ENCODE measurements at places on chromosomes 2 and 18.
A peak's percentile ranks its signal among the peaks of the same experiment; 100 is the strongest.

DNA sequence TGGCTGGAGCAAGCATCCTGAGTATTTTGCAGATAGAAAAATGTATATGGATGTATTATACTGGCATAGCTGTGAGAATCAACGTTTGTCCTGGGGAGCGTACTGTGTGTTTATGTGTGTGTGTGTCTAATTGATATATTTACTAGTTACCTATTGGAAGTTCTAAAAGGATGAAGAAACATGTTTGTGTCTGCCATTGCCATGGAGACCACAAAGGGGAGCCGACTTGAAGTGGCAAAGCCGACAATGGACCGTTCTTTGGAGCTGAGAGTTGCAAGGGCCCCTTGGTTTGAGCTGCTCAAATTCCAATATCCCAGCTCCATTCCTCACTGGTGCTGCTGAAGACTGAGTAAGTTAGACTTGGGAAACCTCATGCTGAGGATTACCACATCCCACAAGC, 14.3 kb upstream of the SLC25A52 start:
- no peak for DNase-seq

- no peak for DNase-seq
These were observed 28.3 kb downstream of the MTHFD2 start for GRCh38 chr2:74226648-74227213.

GRCh38 chr18:43882358-43883055, 605.2 kb upstream of the SYT4 start:
- no peak for DNase-seq

GRCh38 chr2:137892739-137893138, 71.5 kb upstream of the HNMT start:
- peak; percentile 89 for DNase-seq

DNA sequence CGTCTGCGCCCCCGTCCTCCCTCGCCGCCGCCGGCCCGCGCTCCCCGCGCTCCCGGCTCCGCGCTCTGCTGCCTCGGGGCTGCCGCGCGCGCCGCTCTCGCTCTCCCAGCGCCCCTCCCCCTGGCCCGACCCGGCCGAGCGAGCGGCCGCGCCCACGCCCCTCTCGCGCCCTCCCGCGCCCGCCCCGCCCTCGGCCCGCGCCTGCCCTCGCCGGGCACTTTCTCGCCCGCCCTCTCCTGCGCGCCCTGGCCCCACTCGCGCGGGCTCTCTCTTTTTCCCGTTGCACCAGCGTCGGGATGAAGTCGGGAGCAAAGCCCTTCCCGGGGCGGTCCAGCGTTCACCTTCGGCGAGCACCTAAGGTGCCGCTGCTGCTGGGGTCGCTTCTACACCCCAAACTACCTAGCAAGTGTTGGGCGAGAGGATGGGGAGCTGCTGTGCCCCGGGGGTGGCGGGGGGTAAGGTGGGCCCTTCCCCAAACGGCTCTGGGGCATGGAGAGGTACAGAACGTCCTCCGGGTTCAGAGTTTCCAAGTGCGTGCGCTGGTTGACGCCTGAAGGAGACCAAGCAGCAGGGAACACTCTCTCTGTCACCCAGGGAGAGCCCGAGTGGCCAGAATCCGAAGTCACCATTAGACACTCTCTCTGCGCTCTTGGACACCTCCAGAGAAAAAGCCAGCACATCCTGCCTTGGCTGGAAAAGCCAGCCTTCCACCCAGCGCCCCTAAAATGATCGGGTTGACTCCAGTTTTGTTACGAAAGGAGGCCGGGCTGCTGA, at the start of gene COLEC12:
COLEC12 (minus strand) TSS at position 70 of the 774 bp plus-strand sequence. CDS start 187 bp downstream, outside the sequence.
- DNase-seq = no peak

Measured in NCI-H1092 (cell line).